ENCODE measurements at places on chromosomes 6 and 20. TPM values are rescaled to one million over a fixed set of nuclear protein-coding genes. Genes with fewer than 3 reads are reported as not detected.

Gene TRAPPC3L
- polyA plus RNA-seq: not detected

Gene CST2
- polyA plus RNA-seq: not detected

Gene TNFRSF6B
- 6.7 TPM for polyA plus RNA-seq

Gene TXLNB
- polyA plus RNA-seq: 1.4 TPM

Data from B cell (primary cell).